ENCODE measurements at places on chromosomes 2 and 18.

- DNase-seq = no peak
Observed at GRCh38 chr2:135862718-135863117, 13.5 kb downstream of the MCM6 start.

GRCh38 chr2:175180701-175181103 is 808 bp downstream of the ATP5MC3 start:
- DNase-seq = no peak

DNA sequence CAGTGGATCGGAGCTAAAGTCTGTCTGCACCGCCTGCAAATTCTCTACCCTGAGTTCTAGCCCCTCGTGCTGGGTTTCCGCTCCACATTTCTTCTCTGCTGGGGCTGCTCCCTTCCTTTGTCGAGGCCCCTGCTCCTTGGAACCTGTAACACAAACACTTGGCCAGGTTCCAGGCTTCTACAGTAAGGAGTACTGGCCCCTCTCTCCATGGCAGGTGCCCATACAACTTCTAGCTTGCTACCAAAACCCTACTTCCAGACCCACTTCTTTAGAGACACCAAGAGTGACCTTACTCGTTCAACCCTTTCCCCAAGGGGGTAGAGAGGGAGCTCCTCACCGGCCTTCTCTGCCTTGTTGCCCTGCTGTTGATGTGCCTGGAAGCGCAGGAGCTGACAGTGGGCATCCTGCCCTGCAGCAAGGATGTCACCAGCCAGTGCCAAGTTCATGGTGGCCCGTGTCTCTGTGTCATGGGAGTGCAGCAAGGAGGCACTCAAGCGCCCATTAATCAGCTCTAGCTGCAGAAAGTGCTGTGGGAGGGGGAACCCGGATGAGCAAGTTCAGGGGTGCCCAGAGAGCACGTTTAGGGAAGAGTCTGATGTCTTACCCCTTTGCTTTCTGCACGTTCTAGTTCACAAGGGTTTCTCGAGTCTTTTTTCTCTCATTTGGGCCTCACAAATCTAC is 1.1 kb downstream of the PREB start:
- DNase-seq = no peak

GRCh38 chr2:218642121-218642656 is 17.2 kb downstream of the ZNF142 start:
- no peak for DNase-seq

GRCh38 chr2:6184532-6185292 is 492.5 kb downstream of the SOX11 start:
- DNase-seq = no peak

GRCh38 chr2:230144355-230144754 is 75.4 kb downstream of the SP110 start:
- no peak for DNase-seq

DNA sequence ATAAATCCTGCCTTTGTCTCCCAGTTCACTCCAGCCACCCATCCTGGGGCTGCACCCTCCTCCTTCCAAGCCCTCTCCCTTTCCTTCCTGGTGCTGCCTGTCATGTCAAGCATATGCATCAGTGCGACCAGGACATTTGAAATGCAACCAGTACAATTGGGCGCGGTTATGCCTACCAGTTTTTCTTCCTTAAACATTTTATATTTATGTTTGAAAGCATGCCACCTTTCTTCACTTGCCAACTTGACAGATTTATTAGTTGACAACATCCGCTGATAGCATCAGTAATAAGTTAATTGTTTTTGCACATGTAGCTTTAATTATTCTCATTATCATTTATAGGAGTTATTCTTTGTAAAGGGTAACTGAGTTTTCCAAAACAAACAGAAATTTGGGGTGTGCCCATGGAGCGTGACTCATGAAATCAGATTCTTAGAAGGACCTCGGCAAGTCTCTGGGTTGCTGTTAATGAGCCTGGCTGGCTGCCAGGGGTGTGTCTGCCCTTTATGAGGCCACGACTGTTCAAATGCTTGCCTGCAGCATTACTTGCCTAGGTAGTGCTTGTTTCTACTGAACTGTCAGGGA is 32.8 kb upstream of the IL1B start:
- DNase-seq = peak; percentile 26

DNA sequence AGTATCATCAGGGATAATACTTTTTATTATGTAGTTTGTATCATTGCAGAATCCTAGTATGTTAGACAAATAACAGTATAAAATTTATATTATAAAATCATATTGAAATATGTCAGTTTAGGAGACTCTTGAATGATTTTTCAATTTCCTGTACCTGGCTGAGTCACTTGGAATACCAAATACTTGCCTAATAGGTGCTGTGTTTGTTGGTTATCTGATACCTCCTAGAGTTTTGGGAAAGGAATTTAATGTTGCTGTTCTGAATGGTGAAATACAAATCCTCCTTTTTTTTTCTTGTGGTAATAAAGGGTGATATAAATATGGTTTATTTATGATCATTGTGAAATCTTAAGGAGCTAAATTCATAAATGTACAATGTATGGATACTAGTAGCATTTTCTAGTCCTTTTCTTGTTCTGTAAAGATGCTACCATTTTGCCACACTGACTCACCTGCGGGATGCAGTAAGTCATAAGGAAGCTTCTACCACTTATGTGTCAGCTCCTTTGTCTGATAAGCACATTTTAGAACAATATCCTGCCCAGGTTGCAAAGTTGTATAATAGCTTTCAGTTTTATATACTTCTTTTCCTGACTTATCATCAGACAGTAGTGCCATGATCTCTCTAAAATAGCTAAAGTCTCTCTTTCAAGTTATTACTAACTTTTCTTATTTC is 465.5 kb downstream of the XIRP2 start:
- no peak for DNase-seq

GRCh38 chr18:48832938-48833700 is 117.6 kb downstream of the SMAD7 start:
- DNase-seq = no peak

GRCh38 chr2:229713371-229714079 is 830 bp downstream of the DNER start:
- DNase-seq = no peak

DNA sequence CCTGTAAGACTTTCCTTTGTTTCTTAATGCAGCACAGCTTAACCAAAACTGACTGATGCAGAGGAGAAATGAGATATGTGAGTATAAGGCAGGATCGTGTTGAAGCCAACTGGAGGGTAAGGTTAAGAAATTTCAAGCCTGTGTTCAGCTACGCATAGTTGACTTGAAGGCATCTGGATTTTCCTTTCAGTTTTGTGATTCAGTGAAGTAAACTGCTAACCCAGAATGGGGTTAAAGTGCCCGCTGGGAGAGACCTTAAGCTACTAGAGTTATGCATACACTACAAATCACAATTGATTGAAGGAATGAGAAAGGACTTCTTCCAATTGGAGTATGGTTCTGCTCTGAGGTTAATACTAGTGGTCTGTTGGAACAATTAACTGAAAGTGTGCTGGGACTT is 22.6 kb downstream of the THSD7B start:
- no peak for DNase-seq

GRCh38 chr2:8546612-8547283 is 135.1 kb upstream of the ID2 start:
- DNase-seq = no peak

DNA sequence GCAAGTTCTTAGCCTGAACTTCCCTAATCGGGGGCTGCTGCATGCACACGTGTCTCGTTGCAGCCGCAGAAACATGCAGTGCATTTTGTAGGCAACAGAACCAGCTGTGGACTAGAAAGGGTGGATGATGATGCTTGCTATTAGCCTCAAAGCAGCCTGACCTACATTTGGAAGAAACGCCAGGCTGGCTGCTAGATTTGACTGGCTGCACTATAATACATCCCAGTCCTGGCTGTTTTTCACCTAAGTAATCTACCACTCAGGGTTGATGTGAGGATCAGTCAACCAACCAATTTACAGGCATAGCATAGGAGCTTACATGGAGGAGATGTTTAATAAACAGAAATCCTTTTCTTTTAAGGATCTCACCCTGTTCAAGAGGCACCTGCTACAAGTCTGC is 56.4 kb upstream of the SPP2 start:
- DNase-seq = no peak

- no peak for DNase-seq
Observed at GRCh38 chr2:71458413-71459083, 5.2 kb downstream of the DYSF start.

DNA sequence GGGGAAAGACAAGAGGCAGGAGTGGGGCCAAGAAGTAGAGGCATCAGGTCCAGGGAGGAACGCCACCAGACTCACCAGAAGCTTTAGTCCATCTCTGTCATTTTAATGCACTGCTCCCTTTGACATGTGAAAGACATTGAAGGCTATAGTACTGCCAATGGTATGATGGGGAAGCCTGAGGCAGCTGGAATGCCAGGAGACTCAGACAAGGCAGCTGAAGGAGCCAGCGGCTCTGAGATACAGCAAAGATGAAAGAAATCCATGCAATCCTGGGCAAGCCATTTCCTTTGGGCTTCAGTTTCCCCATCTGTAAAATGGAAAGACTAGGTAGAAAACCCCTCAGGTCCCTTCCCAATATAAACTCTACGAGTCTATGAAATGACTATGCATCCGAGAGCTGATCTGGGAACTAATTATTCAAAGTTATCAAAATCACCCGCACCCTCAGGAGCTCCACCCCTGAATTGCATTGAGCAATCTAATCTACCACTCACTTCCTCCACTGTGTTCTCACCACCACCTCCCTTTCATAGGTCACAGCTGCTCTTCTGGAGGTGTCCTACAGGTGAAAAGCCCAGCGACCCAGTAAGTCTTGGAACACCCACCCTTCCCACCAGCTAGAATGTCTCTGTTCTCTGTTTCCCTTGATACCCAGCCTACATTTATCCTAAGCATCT is 3.1 kb downstream of the CXCR2 start:
- DNase-seq = no peak

DNA sequence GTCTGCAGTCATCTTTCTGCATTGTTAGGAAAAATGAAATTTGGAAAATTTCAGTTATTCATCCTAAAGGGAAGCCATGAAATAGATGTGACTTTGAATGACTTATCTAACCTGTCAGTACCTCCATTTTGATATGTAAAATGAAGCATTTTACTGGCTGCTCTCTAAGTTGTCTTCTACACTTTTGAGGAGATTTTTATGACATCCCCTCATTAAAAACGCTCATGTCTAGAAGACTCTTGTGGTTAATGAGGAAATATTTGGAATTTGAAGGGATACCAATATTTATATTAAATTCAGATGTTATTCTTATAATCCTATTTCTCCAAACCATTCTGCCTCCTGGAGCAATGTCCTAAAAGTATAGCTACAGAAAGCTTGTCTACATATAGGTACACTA is 73.8 kb upstream of the THUMPD2 start:
- DNase-seq = no peak

DNA sequence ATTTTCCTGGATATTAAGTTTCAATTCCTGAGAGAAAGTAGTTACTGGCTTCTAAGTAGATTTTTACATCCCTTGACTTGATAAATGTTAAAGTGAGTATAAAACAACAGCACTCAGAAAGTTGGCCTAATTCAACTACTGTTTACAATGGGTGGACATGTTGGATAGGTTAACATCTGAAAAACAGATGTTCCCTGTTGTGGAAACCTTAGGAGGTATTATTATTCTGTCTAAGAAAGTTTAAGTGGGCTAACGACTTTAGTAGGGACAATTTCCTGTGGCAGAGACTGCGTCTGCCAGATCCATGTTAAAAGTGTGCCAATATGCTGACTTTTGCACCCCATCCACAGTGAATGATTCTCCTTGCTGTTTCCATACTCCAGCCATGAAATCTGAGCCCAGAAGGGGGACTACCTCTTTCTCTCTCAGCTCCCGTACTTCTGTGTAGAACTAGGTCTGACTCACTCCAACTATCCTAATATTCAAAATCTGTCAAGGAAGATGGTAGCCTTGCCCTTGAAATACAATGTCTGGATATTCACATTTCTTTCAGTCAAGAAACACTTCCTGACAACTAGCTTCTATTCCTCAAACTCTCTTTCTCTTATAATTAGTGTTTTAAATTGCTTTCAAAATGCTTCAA is 327.5 kb upstream of the HNRNPA3 start:
- DNase-seq = no peak

DNA sequence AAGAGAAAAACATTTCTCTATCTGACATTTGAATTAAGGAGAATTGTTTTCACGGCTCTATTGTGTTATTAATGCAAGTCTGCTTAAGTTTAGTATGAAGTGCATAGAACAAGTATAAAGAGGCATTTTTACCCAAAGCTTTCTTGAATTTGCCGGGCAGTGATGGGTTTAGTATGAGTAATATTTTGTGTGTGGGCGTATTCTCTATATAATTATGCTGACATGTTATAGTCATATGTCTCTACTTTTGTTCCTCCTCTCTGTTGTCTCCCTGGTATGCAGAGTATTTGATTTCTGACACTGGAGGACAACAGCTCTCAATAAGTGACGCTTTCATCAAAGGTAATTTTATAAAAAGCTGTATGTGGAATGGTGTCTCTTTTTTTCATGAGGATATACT is 45.9 kb downstream of the PIKFYVE start:
- DNase-seq = no peak

DNA sequence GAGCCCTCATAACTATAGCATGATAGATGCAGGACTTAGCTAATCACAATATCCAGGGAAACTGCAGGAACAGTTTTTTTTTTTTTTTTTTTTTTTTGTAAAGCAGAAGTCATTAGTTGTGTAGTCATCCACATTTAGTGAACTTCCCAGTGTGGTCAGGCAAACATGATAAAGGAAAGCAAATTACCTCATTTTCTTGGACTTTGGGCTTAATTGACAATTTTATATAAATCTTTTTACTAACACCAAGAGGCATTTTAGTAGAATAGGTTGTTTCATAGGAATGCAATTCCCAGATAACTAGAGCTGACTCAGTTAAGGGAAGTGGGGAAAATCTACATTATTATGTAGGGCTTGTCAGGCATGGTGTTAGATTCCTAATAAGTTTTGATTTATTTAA is 142.7 kb upstream of the GCFC2 start:
- no peak for DNase-seq

GRCh38 chr2:150495993-150496627 is 8.6 kb upstream of the RND3 start:
- DNase-seq = no peak

DNA sequence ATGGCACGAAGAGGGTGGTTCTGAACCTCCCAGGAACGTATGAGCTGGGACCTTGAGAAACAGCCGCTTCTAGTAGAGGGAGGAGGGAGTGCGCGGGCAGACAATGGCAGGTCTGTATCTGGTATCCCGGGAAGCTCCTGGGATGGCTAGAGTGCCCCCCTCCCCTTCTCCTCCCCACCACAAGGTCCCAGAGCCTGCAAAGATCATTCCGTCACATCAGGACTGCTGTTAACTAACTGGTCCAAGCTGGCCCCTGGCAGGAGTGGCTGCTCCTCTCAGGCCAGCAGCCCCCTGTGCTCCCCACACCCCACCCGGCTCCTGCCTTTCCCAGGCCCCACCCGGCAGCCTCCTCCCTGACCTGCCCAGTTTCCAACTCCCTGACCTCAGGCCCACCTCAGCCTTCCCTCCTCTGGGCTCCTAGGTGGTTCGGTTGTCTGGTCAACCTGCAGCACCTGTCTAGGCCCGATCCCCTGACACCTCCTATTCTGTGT is 75.0 kb downstream of the TPO start:
- DNase-seq = no peak

Data from esophagus squamous epithelium (tissue), 5 donors.